B cell (primary cell): ENCODE measurements at places on chromosomes 11 and 22. TPM values are rescaled to one million over a fixed set of nuclear protein-coding genes. Genes with fewer than 3 reads are reported as not detected.

DNA sequence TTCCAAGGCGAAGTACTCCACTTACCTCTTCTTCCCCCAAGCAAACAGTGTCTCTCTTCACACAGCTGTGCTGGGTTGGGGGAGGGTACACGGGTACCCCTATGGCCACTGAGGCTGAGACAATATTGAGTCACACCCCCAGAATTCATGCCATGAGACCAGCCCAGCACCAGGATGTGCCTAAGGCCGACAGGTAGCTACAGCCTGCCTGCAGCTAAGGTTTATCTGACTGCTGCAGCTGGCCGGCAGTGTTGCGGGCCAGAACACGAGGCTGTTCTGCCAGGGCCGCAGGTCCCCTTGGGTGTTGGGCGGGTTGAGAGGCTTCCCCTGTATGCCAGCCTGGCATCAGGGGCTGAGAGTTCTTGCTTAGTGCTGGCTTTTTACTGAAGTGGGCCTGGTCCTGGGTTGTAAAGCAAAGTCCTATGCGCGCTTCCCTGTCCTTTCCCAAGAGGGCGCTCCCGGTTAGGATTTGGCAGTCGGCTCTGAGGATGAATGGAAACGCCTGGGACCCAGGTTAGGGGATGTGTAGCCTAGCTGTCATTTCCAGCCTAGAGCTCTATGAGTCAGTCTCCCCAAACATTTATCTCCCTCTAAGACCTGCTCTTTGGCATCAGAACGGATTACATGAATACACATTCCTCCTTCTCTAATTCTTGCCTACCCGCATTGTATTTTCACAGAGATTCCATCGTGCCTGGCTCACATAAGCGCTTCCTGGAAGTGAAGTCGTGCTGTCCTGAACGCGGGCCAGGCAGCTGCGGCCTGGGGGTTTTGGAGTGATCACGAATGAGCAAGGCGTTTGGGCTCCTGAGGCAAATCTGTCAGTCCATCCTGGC lies 7.1 kb downstream of the USP18 start:
- H3K36me3 ChIP-seq: no peaks in the 10 kb centered on the region
- H3K4me1 ChIP-seq: no peaks in the 10 kb centered on the region
- H3K27me3 ChIP-seq: no peaks in the 10 kb centered on the region
- DNase-seq: no peak

- no peaks in the 10 kb centered on the region for H3K27me3 ChIP-seq
- H3K27ac ChIP-seq: peak within 1 kb of the TSS; percentile 100
- H3K4me1 ChIP-seq: peaks cover 66% of the 10 kb centered on the region
- peak within 1 kb of the TSS; percentile 80 for H3K4me3 ChIP-seq
- H3K36me3 ChIP-seq: peaks cover 51% of the 10 kb centered on the region
Measured at GRCh38 chr11:65637794-65638419, at the start of gene SIPA1. TSS of gene SIPA1 (plus strand) at chr11:65638101. CDS start at chr11:65640922, 2,821 bp downstream.

DNA sequence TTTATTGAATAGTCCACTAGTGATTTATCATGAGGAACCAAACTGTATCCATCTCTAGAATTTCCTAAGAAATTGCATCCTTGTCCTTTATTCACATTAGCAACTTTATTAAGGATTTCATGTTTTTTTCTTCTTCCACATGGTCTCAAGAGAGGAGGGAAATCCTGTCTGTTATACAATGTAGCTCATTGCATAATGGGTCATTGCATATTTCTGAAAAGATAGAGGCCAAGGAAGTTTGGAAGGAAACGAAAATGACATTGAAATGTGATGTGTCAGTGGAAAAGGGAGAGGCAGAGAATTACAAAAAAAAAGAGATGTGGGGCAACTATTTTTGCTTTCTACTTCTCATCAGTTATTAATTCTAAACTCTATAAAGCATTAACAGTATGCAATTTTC lies 353.1 kb downstream of the METTL15 start:
- DNase-seq: no peak
- no peaks in the 10 kb centered on the region for H3K27me3 ChIP-seq
- no peak overlapping the region for H3K4me3 ChIP-seq

GRCh38 chr22:36363349-36363981 lies 24.3 kb downstream of the MYH9 start:
- H3K27me3 ChIP-seq: no peaks in the 10 kb centered on the region
- no peak overlapping the region for H3K4me3 ChIP-seq
- H3K27ac ChIP-seq: peak overlapping the region; percentile 43
- no peak for DNase-seq
- H3K36me3 ChIP-seq: peaks cover 5% of the 10 kb centered on the region

GRCh38 chr11:83007909-83008580 lies 63.7 kb downstream of the RAB30 start:
- peaks cover 12% of the 10 kb centered on the region for H3K36me3 ChIP-seq
- no peaks in the 10 kb centered on the region for H3K27me3 ChIP-seq
- H3K27ac ChIP-seq: peak overlapping the region; percentile 65

GRCh38 chr11:93528252-93528651 lies 14.9 kb downstream of the SMCO4 start:
- no peak overlapping the region for H3K4me3 ChIP-seq
- H3K27me3 ChIP-seq: no peaks in the 10 kb centered on the region
- peaks cover 59% of the 10 kb centered on the region for H3K4me1 ChIP-seq
- DNase-seq: no peak
- no peaks in the 10 kb centered on the region for H3K36me3 ChIP-seq

DNA sequence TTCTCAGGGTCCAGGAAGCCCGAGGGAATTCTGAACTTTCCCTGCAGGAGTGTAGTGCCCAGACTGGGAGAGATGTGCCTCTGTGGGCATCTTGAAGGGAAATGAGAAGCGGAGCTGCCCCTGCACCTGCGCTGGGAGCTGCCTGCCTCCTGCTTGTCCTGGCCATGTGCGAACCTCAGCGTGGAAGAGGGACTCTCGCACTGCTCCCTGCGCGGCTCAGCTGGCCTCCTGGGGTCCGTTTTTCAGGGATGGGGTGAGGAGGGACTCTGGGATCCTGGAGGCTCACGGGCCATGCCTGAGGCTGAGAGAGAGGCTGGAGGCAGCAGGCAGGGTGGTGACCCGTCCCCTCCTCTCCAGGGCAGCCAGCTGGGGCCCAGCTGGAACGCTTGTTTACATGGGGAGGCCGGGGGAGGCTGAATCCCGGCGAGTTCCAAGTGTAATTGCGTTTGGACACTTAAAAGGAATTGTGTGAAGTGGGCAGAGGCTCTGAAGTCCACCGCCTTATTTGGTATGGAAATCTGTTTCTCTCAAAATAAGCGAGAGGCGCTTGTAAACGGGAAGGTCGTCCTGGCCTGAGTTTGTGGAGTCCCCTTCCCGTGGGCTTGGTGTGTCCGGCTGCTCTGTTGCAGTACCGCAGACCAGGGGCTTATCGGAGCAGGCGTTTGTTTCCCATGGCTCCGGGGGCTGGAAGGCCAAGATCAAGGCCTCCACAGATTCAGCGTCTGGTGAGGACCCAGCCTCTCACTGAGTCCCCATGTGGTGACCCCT lies 1.2 kb upstream of the MRGPRF start:
- H3K27me3 ChIP-seq: peaks cover 5% of the 10 kb centered on the region
- no peaks in the 10 kb centered on the region for H3K36me3 ChIP-seq
- no peak for DNase-seq
- H3K4me3 ChIP-seq: no peak overlapping the region

- H3K27me3 ChIP-seq: no peaks in the 10 kb centered on the region
- DNase-seq: no peak
- H3K27ac ChIP-seq: peak overlapping the region; percentile 95
- H3K4me3 ChIP-seq: no peak overlapping the region
- no peaks in the 10 kb centered on the region for H3K36me3 ChIP-seq
Measured at GRCh38 chr11:47394050-47394321, 14.4 kb upstream of the SLC39A13 start.

- no peaks in the 10 kb centered on the region for H3K27me3 ChIP-seq
- H3K36me3 ChIP-seq: no peaks in the 10 kb centered on the region
- no peak for DNase-seq
- no peaks in the 10 kb centered on the region for H3K4me1 ChIP-seq
- H3K4me3 ChIP-seq: no peak overlapping the region
Measured at GRCh38 chr11:34825670-34826383, 90.4 kb downstream of the APIP start.

DNA sequence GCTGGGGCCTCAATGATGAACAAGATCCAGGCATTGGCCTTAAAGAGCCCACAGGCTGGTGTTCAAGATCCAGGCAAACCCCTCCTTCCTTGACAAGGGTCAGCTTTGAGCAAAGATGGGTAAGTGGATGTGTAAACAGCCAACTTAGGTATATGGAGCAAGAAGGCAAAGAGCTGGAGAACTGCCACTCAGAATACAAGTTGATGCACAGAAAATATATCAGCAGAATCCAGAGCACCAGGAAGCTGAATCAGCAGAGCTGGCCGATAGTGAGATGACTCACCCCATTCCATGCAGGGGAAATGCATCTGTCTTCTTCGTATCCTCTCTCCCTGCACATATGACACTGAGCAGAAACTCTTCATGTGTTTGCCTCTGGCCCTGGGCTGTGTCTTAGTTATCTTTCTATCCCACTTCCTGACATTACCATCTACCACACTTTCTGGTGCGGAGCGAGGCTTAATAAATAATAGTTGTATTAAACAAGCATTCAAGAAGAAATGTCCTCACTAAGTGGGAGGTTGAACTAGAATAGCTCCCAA lies 57.8 kb downstream of the ENDOD1 start:
- peaks cover 10% of the 10 kb centered on the region for H3K4me1 ChIP-seq
- no peak overlapping the region for H3K27ac ChIP-seq
- H3K36me3 ChIP-seq: no peaks in the 10 kb centered on the region
- DNase-seq: no peak
- no peak overlapping the region for H3K4me3 ChIP-seq

GRCh38 chr11:69193629-69194028 lies 37.9 kb downstream of the SMIM38 start:
- no peaks in the 10 kb centered on the region for H3K36me3 ChIP-seq
- H3K4me1 ChIP-seq: no peaks in the 10 kb centered on the region
- no peak overlapping the region for H3K4me3 ChIP-seq

DNA sequence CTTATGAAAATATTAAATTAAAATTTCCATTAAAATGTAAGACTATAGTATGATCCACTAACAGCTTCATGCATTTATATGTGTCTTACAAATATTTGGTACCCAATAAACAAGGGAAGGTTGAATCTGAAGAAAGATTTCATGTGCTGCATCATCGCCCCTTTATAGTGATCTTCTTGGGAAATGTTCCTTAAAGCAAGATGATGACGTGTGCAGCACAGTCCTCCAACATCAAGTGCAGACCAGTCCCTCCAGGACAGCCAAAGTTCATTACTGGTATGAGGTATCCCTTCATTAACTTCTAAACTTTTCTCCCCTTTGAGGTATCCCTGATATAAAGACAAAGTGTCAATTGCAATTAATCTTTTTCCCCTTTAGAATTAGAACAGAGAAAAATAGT lies 567.0 kb downstream of the METTL15 start:
- no peak overlapping the region for H3K27ac ChIP-seq
- no peaks in the 10 kb centered on the region for H3K36me3 ChIP-seq
- H3K27me3 ChIP-seq: no peaks in the 10 kb centered on the region
- H3K4me3 ChIP-seq: no peak overlapping the region

- H3K36me3 ChIP-seq: no peaks in the 10 kb centered on the region
- H3K4me1 ChIP-seq: peaks cover 44% of the 10 kb centered on the region
- DNase-seq: peak; percentile 43
- no peak overlapping the region for H3K27ac ChIP-seq
Measured at GRCh38 chr22:24507716-24508115, 12.6 kb downstream of the UPB1 start.

OR2D2 gene
- polyA plus RNA-seq: not detected in 2 replicates

CSNK2A3 gene
- polyA plus RNA-seq: 0.15 and 0.62 TPM in 2 replicates

PPP2R1B gene
- polyA plus RNA-seq: 8.2 and 9.7 TPM in 2 replicates

ASRGL1 gene
- 1.3 and 9.1 TPM in 2 replicates for polyA plus RNA-seq

RFPL1 gene
- not detected in 2 replicates for polyA plus RNA-seq

B3GAT1 gene
- 0.06 and 0.14 TPM in 2 replicates for polyA plus RNA-seq

EXPH5 gene
- polyA plus RNA-seq: 0.12 and 0.23 TPM in 2 replicates

RASL10A gene
- 1.8 and 2.8 TPM in 2 replicates for polyA plus RNA-seq
